ENCODE measurements at places on chromosomes 6 and 20.
A peak's percentile ranks its signal among the peaks of the same experiment; 100 is the strongest.

DNA sequence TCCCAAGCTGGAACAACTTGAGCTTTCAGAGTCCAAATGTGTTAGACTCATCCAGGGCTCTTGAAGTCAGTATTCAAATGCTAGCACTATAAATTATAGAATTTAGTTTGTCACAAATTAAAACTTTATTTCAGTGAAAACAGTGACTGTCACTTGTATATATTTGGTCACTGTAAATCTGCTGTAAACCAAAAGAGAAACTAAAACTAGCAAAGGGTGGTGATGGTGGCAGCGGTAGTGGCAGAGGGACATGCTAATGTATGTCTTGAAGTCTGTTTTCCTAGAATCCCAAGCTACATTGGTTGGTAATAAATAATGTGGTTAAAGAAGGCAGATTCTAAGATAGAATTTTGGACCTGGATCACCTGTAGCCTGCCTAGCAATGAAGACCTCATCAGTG, 140.4 kb upstream of the CENPW start:
- DNase-seq = no peak

DNA sequence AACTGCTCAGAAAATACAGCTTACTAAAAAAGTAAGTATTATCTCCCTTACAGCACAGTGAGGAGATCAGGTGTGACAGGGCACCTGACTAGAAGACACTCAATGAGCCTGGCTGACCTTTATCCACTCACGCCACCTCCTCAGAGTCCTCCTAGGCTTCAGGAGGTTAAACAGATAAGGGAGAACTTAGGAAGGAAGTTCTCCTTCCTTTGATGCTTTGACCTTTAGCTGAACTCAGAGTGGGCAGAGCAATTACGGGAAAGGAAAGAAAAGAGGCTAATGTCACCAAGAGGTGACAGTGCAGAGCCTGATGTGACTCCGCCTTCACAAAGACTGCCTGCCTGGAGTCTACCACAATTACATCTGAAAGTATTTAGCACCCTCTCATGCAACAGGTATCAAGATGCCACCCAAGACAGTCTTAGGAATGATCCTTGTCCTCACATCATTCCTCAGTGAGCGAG, 36.7 kb downstream of the MAN1A1 start:
- DNase-seq = no peak

DNA sequence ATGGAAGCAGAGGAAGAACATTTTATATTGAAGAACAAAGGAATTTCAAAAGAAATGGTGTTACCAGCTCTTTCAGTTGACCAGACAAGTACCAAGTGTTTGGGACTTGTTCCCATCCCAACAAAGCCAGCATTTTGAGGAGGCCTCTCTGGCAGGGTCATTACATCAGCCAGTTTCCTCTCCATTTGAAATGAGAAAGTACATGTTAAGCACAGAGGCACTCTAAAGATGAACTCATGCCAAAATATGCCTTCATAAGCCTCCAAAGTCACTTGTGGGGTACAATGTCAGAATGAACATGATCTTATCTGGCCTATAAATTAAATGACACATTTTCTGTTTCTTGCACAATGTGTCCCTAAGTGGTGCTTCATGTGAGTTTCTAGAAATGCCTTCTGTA, 223.9 kb downstream of the PRL start:
- no peak for DNase-seq

- DNase-seq = no peak
Observed at GRCh38 chr20:16926626-16927430, 178.7 kb downstream of the OTOR start.

- no peak for DNase-seq
Observed at GRCh38 chr6:170206851-170207431, 83.9 kb downstream of the DLL1 start.

GRCh38 chr6:163872335-163872734, 457.8 kb downstream of the QKI start:
- no peak for DNase-seq

- DNase-seq = no peak
Observed at GRCh38 chr6:118645395-118645794, 6.0 kb downstream of the CEP85L start.

DNA sequence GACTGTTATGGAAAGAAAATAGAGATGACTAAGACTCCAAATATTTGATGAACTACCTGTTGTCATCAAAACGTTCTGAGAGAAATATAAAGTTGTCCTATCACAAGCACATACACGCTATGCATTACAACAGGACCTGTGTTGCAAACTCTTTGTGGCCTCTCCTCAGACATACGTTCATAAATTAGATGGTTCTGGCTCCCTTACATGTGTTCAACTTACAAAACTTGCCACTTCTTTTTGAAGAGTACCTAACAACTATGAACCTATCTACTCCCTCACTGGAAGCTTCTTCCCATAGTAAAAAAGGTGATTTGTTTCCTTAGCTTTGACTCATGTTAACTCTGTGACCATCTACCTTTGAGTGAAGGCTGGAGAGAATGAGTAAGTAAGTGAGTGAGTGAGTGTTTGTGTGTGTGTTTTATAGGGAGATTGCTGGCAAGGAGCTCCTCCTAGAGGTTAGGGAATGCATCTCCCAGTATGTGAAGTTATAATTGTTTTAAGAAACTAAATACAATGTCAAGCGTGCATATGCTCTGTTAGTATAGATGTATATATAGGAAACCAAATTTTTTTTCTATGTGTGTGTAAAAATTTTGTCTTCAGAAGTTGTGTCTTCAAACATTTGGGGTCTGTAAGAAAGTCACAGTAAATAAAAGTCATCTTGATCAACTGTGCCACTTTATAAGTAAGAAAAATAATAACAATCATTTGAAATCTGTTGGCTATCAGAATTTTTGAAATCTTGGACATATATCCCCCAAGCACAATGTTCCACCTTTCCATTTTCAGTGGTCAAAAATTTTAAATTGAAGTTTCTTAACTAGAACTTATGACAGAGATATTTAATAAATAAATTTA, 1211.1 kb upstream of the GJE1 start:
- peak; percentile 35 for DNase-seq

DNA sequence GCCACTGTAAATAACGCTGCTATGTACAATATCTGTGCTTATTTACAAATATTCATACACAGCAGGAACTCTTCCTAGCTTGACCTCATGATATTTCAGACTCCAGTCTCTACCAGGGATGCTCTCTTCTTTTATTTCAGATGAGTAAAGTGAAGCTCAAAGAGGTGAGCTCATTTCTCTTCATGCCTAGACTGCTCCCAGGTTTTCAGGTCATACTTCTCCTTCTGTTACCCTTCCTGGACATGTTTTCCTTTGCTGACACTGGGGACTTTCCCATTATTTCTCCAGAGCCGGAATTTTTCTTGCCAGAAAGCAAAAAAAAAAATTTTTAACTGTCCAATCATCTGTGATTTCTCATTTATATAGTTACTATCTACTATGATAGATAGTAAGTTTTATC, 147.2 kb upstream of the DST start:
- DNase-seq = no peak

DNA sequence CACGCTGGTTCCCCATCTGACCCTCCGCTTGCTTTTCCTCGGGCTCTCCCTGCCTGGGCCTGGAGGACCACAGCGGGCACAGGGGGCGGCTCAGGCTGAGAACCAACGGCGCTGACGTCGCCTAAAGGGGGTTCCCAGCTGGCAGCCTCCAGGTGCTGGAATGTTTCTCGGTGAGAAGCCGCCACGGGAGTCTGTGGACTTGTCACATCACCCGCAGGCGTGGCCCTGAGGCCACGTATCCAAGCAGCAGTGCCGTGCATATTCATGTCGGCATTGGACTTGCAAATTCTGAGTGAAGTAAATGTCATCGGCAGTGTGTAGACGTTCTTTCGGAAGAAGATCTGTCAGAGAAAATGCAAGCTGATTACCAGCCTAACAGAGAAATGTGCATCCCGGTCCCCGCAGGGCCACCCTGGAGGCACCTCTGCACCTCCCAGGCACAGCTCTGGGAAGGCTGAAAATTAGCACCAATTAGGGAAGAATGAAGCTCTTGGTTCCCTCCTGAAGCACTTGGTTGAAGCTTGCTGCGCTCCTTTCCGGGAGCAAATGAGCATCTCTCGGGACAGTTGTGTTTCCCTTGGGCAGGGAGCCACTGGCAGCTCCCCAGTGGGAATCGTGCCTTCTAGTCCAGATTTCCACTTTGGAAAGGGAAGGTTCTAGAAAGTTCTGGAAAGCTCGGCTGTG, 24.3 kb downstream of the NTSR1 start:
- no peak for DNase-seq

GRCh38 chr6:56751604-56752003, 108.9 kb upstream of the DST start:
- DNase-seq = no peak

GRCh38 chr20:57713505-57713903, 3.7 kb upstream of the PMEPA1 start:
- DNase-seq = no peak

GRCh38 chr6:129369737-129370136, 340.2 kb downstream of the ARHGAP18 start:
- no peak for DNase-seq

GRCh38 chr20:6780433-6781190, 13.1 kb downstream of the BMP2 start:
- no peak for DNase-seq

- no peak for DNase-seq
Observed at GRCh38 chr20:63253438-63254231, 628 bp downstream of the NKAIN4 start.

DNA sequence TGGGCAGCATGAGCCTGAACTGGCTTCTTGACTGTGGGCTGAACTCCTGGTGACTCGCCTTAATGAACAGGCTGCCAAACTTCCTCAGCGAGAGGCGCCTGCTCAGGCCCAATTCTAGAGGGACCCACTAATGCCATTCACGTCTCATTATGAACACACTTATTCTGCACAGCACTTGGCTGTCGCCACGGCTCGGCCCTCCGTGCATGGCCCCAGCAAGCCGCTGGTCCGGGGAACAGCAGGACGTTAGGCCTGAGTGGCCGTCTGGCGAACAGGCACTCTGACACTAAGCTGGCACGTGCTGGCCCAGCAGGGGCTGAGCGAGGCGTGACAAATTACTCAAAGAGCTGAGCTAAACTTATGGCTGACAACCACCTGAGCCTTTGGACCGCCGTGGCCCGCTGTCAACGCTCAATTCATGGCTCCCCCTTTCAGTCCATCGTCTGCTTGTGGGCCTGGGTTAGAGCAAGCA, 45.9 kb downstream of the INSM1 start:
- no peak for DNase-seq

GRCh38 chr20:48012401-48012974, 227.2 kb upstream of the SULF2 start:
- no peak for DNase-seq

GRCh38 chr6:106077881-106078280, 8.3 kb upstream of the PRDM1 start:
- DNase-seq = no peak

DNA sequence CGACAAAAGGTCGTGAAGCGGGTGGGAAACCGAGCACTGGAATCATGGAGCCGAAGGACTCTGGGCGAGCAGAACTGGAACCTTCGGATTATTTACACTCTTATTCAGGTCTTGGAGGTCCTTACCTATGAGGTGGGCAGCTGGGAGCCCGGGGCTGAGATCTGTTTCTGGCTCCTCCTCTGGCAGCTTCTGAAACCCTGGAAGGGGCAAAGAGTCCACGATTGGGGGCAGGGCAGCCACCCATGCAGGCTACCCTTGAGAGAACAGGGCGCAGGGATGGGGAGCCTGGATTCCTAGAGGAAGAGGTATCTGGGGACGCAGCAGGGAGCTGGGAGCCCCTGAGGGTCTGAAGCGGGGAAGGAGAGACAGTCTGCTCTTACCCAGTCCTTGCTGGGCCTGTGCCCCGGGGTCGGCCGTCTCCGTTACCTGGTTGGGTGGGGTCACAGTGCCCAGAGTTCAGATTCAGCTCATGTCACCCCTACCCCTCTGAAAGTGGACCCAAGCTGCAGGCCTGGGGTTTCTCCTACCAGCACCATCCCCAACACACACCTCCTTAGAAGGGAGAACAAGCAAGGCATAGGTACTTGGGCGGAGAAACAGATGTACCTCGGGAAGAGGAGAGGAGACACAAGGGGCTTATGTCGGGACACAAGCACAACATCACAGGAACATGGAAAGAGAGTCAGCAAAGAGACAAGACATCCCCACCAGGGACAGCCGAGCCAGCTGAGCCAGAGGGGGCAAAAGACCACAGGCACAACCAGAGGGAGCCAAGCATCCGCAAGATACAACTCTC, 592 bp downstream of the LTB start:
- DNase-seq = no peak

DNA sequence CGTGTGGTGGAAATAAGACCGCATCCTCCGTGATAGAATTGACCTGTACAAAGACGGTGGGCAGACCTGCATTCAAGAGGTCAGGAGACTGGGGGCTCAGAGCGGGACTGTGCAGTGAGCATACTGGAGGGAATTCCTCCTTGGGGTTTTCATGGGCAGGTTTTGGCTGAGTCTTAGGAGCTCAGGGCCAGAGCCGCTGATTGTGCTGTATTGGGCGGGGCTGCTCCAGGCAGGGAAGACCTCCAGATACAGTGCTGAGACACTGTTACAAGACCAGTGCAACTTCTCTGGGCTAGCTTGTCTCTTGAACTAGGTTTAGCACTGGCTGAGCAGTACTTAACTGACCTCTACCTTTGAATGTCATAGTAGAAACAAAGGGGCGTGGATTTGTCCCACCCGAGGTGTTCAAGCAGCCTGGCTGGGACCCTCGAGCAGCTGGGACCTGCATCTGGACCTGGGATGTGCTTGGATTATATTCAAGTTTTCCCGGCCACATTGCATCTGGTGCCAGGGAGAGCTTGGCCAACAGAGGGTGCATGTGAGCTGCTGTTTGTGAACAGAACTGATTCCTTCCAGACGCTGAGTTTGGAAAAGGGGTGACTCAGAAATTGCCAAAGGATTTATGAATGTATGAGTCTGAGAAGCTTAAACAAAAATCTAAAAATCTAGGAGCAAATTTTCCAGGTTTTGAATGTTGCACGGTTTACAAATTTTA, 33.4 kb upstream of the SLC22A1 start:
- DNase-seq = peak; percentile 15

- no peak for DNase-seq
Observed at GRCh38 chr20:41135187-41135887, 2.0 kb upstream of the PLCG1 start.

- no peak for DNase-seq
Observed at GRCh38 chr6:148383658-148384368, 41.2 kb downstream of the SASH1 start.

- DNase-seq = no peak
Observed at GRCh38 chr6:15077006-15077405, 168.9 kb upstream of the JARID2 start.

Data from renal cortex interstitium (tissue), 15 donors.